ENCODE measurements at places on chromosomes 3 and 15. TPM values are rescaled to one million over a fixed set of nuclear protein-coding genes. Genes with fewer than 3 reads are reported as not detected.

DNA sequence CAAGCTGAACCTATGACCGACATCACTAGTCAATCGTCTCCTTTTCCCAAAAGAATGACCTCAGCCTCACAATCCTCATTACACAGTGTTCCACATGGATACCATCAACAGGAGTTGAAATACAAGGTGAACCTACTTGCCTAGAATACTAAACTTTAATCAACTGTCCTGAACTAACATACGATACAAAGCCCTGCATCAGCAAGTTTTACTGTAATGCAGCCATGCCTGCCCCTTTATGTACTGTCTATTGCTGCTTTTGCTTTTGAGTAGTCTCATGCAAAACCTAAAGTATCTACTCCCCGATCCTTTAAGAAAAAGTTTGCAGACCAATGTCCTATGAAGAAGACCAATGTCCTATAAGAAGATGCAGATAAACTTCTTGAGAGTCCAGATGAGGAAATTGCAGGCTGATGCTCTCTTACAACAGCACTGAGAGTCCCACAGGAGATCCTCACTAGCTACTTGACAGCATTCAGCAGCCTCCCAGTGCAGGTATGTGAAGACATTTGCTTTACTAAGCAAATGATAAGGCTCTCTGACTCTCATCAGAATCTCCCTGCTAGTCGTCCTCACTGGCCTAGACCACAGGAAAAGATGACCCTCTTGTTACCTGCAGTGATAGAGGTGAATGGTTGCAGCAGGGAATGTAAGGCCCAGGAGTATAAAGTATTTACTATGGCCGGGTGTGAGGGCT is 23.6 kb downstream of the SUCLG2 start:
- no peak for DNase-seq

DNA sequence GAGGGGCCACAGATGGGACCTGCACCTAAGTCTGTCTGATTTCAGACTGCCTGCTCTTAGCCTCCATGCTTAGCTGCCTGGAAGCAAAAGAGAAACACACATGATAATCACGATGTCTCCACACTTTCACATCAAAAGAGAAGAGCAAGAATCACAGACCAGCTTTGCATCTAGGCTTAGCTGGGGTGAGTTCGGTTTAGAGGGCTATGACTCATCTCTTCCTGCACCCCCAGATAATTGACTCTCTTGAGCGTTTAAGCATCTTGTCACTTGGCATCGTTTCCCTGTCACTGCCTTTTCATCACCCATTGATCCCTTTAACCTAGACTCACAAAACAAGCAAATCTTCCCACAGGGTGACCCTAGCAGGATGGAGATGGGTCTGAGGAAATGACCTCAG is 124.0 kb downstream of the NTRK3 start:
- no peak for DNase-seq

Gene XPC
- total RNA-seq = 71.2 TPM

Gene KBTBD8
- total RNA-seq = 0.13 TPM

GRCh38 chr3:114584734-114585371 is 291.0 kb downstream of the TIGIT start:
- no peak for DNase-seq

Gene EBLN2
- 1.7 TPM for total RNA-seq

DNA sequence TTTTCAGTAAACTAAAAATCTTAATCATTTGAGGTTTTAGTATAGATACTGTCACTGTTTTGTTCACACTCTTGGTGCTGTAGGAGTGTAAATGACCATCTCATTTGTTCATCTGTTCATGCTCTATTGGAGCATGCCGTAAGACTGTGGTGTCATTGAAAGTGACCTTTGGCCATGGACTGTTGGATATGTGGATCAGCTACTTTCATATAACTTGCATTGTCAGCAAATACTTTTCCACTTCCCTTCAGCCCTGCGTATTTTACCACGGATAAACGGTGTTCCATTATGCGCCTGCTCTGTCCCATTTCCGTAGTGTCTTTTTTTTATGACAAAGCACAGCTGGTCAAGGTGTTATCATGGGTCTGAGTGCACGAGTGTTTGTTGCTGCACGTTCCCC is 32.6 kb upstream of the SENP5 start:
- DNase-seq = no peak

DNA sequence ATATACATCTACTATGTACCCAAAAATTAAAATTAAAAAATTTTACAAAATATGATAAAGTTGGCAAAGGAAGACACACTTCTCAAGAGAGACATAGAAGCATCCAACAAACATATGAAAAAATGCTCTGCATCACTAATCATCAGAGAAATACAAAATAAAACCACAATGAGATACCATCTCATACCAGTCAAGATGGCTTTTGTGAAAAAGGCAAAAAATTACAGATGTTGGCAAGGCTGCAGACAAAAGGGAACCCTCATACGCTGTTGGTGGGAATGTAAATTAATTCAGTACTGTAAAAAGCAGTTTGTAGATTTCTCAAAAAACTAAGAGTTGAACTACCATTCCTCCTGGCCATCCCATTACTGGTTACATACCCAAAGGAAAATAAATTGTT is 581.7 kb upstream of the CCDC54 start:
- no peak for DNase-seq

GRCh38 chr3:31754575-31755278 is 222.0 kb downstream of the STT3B start:
- no peak for DNase-seq

DNA sequence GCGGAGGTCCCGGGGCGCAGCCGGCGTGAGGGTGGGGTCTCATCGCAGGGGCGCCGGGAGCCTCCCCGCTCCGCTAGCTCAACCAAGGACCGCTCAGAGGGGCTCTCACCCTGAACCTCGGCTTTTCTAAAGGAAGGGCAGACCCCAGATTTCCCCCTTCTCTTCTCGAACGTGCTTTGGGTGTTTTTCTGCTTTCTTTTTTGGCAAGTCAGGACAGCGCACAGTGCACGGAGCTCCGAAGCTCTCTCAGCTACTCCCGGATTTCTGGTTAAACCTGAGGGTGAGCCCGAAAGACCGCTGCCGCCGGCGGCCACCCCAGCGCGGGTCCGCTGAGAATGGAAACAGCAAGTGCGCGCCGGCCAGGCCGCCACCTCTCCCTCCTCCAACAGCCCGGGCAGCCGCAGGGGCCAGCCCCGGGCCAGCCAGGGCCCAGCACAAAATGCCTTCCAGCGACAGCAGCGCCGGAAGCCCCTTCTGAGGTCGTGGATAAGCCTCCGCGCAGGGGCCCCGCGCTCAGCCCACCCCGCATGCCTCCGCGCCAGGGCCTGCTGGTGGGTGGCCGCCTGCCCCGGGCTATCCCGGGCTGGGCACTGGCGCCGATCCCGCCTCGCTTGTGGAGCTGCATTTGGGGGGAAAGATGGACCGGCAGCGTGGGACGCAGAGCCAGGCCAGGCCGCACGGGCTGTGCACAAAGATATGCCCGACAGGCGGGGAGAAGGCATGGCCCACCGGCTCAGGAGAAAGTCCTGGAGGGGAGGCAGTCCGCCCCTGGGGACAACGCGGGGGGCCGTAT is 8.2 kb upstream of the OCA2 start:
- peak; percentile 86 for DNase-seq

- no peak for DNase-seq
Measured at GRCh38 chr3:172387728-172388127, 60.5 kb downstream of the GHSR start.

Gene TTLL13
- not detected for total RNA-seq

GRCh38 chr15:57085267-57085666 is 166.8 kb downstream of the TCF12 start:
- no peak for DNase-seq

DNA sequence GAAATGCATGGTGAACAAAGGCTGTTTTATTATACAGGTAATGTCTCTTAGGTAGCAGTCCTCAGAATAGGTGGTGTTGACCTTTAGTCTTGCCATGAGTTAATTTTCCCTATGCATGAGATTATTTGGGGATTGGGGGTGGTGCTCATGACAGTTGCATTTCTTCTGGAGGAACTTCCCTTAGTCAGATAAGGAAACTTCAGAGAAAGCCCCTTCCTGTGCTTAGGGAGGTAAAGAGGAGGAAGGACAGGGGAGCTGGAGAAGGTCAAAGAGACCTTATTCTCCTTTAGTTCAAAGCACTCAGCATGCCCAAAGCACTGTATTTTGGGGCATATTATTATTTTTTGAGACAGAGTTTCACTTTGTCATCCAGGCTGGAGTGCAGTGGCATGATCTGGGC is 47.7 kb downstream of the ZBTB11 start:
- no peak for DNase-seq

- no peak for DNase-seq
Measured at GRCh38 chr3:16529264-16529663, 15.8 kb upstream of the RFTN1 start.

GRCh38 chr3:139835830-139836683 is 98.9 kb upstream of the CLSTN2 start:
- DNase-seq = no peak

DNA sequence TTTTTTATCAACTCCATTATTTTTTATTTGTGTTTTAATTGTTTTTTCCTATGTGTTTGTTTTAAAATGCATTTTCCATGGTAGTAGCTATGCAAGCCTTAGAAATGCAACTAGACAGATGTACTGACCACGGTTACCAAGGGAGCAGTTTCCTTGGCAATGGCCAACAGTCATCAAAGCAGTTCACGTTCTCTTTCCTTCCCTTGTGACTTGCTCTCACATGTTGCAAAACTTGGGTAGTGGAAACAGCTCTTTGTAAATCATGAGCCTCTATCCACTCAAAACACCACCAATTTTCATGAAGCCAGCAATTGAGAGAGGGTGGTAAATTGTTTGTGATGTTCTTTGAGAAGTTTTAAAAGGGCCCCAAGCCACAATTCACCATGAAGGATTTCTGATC is 499.4 kb upstream of the MDFIC2 start:
- peak; percentile 60 for DNase-seq
